Fibroblast of pulmonary artery (primary cell): ENCODE measurements at places on chromosomes 5 and 9.

GRCh38 chr5:79924936-79925893 lies 65.8 kb downstream of the MTX3 start:
- DNase-seq: peak; percentile 20

- no peak for DNase-seq
These were observed 106.2 kb downstream of the FSTL4 start for GRCh38 chr5:133506181-133506580.

GRCh38 chr5:166708291-166708690 lies 1583.2 kb upstream of the WWC1 start:
- DNase-seq: no peak

DNA sequence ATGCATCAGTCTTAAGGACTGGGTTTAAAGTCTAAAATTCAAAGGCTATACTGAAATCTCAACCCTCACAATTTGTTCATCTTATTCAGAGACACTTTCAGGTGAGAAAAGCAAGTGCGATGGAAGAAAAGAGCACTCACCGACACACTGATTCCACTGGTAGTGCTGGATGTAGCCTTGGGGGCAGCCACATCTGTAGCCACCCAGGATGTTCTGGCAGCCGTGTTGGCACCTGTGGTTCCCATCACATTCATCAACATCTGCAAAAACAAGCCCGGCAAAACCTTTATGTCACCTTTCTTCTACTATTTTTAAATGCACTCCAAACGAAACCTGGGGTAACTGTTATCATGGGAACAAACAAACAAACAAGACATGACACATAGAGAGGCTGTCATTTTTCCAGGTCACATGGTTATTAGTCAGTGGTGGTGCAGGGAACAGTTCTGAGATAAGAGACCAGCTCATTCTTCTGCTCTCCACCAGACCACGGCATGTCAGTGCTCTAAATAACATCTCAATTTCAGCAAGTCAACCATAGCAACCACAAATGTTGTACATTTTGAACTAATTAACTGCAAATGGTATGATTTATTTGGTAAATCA lies 188.4 kb downstream of the SLC12A2 start:
- DNase-seq: peak; percentile 94

GRCh38 chr5:94024101-94024500 lies 282.7 kb upstream of the POU5F2 start:
- DNase-seq: peak; percentile 13

- DNase-seq: no peak
These were observed 21.0 kb downstream of the MACROH2A1 start for GRCh38 chr5:135377751-135378680.

- DNase-seq: peak; percentile 67
These were observed 393.7 kb upstream of the PDE4D start for GRCh38 chr5:60287174-60287771.

- no peak for DNase-seq
These were observed 95.7 kb downstream of the TRPM3 start for GRCh38 chr9:71025728-71026127.

DNA sequence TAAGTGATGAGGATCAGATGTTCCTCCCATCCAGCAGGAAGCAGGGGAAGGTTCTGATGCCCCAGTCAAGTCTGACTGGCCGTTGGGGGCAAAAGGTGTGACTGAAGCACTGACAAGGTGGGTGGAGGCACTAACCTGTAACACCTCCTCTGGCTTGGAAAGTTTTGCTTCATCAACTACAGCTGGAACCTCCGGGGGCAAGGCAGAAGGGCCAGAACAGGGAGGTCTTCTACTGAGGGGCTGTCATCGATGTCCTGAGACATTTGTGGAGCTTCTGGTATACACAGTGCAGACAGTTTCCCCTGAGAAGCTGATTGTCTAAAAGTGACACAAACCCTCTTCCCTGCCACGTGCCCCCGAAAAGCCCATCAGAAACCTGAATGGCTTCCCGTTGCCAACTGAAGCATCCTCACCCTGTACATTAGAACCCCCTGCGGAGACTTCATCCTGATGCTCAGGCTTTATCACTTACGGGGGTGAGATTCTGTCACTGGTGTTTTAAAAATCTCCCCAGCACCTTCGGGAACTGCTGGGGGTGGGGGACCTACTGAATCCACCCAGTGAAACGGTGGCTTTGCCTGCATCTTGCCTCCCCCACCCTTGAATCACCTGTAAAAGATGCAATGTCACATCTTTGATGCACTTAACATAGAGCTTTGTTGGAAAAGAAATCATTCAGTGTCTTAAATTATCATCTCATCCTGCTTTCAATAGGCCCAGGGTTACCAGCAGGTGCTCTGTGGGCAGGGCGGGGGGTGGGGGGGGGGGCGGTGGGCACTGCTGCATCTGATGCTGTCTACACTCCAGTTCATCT lies 24.6 kb downstream of the TRAF1 start:
- DNase-seq: no peak

GRCh38 chr9:27460226-27461023 lies 63.7 kb upstream of the IFNK start:
- DNase-seq: peak; percentile 48

- no peak for DNase-seq
These were observed 121.0 kb downstream of the AUH start for GRCh38 chr9:91240596-91241165.

- DNase-seq: no peak
These were observed 3.2 kb downstream of the SGTB start for GRCh38 chr5:65718576-65719310.

GRCh38 chr5:59887274-59887673 lies 6.3 kb downstream of the PDE4D start:
- no peak for DNase-seq

- no peak for DNase-seq
These were observed 340.9 kb downstream of the KCNN2 start for GRCh38 chr5:114702731-114703130.

DNA sequence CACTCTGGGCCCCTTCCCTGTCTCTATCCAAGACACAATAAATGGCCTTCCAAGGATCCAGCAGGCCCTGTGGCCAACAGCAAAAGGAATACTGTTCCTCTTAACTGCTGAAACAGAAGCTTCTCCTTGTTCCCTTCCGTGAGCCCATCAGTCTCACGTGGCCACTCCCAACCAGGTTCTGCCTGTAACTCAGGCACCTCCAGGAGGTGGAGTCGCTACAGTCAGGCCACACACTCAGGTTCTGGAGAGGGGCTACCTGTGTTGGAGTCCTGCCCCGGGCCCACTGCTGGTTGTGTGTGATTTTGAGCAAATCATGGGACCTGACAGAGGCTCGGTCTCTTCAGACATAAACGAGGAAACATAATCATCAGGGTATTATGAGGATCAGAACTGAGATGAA lies 10.3 kb downstream of the FAT2 start:
- DNase-seq: no peak

DNA sequence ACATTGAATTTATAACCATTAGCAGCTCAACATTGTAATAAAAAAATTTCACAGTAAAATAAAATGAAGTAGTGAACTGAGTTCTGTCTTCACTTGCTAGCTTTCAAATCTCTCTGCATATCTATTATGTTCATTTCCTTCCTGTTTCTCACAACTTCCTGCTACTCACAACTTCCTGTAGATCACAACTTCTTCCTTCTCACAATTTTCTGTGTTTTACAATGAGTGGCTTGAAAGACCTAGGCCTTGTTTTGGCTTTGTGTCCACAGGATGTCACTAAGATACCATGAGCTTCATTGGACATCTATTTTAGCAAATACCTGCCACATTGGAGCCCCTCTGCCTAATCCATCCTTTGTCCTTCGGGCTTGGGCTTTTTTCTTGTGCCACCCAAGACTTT lies 480.3 kb upstream of the ADAMTS16 start:
- no peak for DNase-seq

DNA sequence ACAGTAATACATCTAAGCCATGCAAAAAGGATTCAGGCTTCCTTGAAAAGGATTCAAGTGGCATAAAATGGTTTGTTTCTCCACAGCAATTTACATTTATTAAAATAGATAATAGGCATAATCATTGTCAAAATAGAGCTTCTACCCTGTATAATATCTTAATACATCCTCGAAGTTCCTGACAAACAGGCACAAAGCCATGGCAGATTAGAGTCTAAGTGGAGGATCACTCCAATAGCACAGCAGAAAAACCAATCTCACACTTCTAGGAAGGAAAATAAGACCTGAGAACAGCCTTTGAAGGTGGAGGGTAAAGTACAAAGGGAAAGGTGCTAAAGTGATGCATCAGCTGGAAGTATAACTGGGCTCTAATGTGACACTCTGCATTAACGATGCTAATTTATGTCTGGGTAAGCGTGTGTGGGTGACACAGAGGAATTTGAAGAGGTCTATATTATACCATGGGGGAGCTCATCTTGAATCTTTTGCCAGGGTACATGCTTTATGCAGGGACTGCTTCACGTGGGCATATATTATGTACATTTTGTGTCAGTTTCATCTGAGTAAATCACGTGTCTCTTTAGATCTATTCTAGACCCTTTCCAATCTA lies 28.8 kb downstream of the PPP2R2B start:
- no peak for DNase-seq
